ENCODE measurements at places on chromosomes 3 and 15. TPM values are rescaled to one million over a fixed set of nuclear protein-coding genes. Genes with fewer than 3 reads are reported as not detected.

DNA sequence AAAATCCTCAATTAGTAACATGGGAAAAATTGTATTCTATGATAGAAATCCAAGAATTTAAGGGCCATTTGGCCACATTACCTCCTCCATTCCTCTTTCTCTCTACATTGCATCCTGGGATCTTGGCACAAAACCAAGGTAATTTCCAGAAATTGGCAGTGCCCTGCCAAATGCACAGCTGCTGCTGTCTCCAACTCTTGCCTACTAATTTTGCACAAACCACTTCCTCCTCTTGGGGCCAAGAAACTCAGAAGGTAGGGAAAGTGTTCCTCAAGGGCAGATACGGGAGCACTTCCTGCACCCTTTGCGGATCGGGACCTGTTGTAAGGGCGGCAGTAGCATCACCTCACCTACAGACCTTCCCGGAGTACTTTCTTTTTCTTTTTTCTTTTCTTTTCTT is 57.8 kb downstream of the MAP3K13 start:
- DNase-seq: no peak
- no peaks in the 10 kb centered on the region for H3K27me3 ChIP-seq
- H3K4me3 ChIP-seq: no peak overlapping the region

DNA sequence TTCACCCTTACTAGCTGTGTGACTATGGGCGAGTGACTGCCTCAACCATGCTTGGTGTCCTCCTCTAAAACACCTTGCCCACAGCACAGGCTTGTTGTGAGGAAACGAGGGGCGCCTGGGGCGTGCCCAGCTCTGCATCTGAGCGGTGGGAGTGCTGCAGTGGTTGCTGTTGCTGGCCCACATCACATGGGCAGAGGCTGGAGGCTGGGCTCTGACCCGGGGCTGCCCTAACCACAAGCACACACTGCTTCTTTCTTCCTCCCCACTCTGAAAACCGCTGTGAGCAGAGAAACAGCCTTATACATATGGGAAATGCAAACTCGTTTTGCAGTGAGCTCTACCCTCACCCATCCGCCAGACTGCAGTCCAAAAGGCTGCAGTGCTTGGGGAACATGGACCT is 74.8 kb upstream of the RPL32 start:
- H3K27me3 ChIP-seq: no peaks in the 10 kb centered on the region
- no peaks in the 10 kb centered on the region for H3K36me3 ChIP-seq
- no peak for DNase-seq
- H3K4me1 ChIP-seq: no peaks in the 10 kb centered on the region
- no peak overlapping the region for H3K27ac ChIP-seq

- no peak for DNase-seq
- H3K27ac ChIP-seq: no peak overlapping the region
- no peaks in the 10 kb centered on the region for H3K27me3 ChIP-seq
- H3K36me3 ChIP-seq: no peaks in the 10 kb centered on the region
- H3K4me1 ChIP-seq: no peaks in the 10 kb centered on the region
- H3K4me3 ChIP-seq: no peak overlapping the region
Measured at GRCh38 chr3:183144363-183144762, 18.2 kb downstream of the LAMP3 start.

Gene DUOXA2
- total RNA-seq: not detected
